CD4-positive, alpha-beta T cell treated with Interleukin-6 at 100 ng/mL for 8 hours (primary cell): ENCODE measurements at places on chromosomes 7 and 10.

GRCh38 chr7:1564603-1565022, 5.2 kb downstream of the PSMG3 start:
- no peak for DNase-seq

DNA sequence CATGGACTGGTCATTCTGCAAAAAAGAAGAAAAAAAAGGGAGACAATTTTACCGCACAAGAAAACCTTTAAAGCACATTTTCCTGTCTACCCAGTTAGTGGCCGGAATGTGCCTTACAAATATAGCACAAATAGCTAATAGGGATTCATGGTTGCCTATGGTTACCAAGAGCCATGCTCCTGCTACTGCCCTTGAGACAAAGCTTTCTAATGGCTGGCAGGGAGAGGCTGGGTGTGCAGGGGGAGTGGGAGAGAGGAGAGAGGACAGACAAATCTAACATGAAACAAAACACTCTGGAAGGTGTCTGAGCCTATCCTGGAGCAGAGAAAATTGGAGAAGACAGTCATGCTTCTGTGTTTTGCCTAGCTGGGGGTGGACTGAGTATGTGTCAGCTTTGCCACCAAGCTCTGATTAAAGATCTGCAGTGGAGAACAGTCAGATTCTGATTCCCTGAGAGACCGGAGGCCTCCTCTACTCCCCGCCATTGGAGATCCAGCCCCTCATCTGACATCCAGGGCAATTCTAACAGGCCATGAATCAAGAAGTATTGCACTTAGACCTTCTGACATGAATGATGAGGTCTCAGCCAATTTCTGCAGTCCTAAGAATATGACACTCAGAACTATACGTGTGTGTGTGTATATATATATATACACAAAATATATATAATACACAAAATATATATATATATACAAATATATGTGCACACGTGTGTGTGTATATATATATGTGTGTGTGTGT, 80.2 kb downstream of the PRTFDC1 start:
- no peak for DNase-seq

DNA sequence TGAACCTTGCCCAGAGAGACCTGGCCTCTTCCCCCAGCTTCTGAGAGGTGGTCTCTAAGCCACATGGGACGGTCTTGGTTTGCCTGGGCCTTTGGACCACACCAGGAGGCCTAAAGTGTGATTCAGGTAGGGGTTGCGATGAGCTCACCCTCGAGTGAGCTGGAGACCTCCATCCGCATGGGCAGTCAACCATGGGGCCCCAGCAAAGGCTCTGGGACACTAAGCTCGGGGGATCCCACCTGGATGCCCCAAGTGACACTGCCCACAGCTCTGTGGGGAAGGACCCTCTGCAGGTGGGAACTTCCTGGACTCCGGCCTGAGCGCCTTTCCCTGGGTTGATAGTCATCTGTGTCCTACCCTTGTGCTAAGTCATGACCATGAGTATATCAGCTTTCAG, 57.1 kb upstream of the FAM20C start:
- DNase-seq, result no peak

GRCh38 chr7:70303309-70303708, 705.0 kb downstream of the AUTS2 start:
- no peak for DNase-seq

DNA sequence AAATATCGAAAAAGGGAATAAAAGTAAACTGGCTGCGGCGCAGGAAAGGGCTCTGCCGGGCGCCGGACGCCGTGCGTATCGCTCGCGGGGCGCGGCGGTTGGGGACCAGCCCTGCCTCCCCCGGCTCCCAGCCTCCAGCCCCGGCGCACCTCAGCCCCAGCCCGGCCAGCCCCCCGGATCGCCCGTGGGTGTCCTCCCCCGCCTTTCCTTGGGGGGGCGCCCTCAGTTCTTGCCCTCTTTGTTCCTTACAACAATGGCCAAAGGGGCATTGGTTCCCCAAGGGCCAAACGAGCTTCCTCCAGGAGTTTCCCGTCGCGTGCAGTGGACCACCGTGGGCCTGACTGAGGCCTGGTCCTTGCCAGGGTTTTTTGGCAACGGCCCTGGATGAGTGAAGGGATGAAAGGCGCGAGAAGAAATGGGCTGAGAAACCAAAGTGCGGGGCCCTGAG, 1.2 kb downstream of the MACROH2A2 start:
- DNase-seq, result no peak

DNA sequence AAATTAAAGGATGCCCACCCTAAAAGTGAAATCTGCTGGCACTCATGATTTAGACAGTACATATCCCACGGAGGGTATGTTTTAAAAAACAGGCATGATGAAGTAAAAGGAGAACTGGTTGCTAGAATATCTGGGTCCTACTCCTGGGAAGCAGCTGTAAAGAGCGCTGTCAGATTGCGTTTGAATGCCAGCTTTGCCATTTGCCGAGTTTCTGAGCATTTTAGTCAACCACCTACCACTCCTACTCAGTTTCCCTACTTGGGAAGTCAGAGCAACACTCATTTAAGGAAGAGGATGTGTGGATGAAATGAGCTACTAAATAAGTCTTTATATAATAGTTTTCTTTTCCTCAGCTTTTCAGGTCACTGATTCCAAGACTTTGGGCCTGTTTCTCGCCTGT, 1.1 kb upstream of the UMAD1 start:
- DNase-seq, result no peak

DNA sequence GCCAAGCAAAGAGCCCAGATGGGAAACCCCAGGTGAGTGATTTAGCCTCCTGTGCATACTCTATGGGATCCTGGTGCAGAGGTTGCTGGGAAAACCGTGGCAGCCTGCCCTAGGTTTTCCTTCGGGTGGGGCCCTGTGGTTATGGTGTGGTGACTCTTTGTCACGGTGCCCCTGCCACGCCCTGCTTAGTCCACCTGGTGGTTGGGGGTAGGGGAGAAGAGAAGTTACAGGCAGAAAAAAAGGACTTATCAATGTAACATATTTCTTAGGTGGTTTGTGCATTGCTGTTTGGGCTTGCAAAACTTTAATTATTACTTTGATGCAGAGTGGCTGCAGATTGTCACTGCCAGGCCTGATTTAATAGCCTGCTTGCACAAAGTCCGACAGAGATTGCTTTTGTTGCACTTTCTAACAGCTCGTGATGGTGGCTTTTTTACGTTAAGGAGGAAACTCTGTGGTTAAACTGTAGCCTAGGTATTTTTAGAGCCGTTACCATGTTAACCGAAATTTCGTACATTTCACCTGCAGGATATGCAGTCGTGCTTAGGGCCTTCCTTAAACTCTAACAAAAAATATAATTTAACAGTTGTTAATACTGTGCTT, 197.4 kb downstream of the RNLS start:
- DNase-seq, result peak; percentile 68

GRCh38 chr10:1147810-1148209, 91.6 kb downstream of the WDR37 start:
- no peak for DNase-seq

GRCh38 chr7:69708857-69709256, 110.6 kb downstream of the AUTS2 start:
- no peak for DNase-seq

- no peak for DNase-seq
Measured at GRCh38 chr7:135189221-135189662, 18.7 kb upstream of the CYREN start.

DNA sequence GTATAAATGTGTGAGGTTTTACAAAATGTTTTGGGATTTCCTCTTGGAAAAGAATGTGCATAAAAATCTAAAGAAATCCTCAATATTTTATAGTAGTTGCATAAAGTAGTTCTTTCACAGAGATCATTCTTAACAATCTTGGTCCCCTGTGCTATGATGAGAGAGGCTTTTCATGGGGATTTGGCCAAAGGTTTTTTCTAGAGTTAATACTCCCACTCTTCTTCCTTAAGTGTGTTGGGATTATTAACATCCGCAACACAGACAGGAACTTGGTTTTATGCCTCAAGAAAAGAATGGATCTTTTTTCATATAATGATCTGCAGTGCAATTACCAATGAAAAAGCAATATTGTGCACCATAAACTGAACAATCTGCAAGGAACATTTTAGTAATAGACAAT, 71.5 kb downstream of the AGMO start:
- DNase-seq, result no peak

DNA sequence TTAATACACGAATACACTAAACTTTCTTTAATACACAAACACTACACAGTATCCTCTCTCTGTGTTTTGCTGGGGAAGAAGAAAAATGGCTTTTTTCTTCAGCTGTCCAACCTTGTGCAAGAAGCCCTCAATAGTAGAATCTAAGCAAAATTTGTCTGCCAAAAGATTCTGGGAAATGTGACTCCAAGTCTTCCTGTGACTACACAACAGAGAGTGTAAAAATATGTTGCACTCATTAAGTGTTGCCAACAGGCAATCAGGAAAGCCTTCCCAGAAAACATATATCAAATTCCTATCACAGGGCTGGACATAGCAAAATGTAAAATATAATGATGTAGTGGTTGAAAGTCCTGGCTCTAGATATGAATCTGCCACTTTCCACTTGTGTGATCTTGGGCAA, 825.1 kb upstream of the ZWINT start:
- DNase-seq, result no peak

DNA sequence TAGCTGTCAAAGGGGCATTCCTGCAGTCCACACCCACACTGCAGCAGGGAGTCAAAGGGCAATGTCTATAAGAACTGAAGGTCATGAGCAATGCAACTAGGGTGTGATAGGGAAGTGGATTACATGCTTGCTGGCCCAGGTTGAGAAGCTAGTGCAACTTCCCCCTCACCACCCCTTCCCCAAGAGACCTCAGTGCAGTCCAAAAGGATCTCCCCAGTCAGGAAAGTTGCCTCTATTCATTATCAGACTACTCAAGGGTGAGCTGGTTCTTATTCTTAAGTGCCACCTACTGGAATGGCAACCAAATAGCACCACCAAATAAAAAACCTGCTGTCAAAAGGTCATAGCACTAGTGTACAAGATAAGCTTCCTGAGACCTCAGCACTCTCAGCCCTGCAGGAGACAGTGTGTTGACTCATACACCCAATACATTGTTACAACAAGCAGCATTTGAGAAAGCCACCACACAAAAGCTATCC, 28.2 kb downstream of the MTERF1 start:
- DNase-seq, result no peak

- DNase-seq, result no peak
Measured at GRCh38 chr10:70685455-70685911, 13.2 kb downstream of the ADAMTS14 start.

GRCh38 chr7:81769891-81770727, at the start of gene HGF:
Gene HGF, minus strand, starts transcription at chr7:81770047. Its CDS starts 76 bp downstream, at chr7:81769971.
- no peak for DNase-seq

GRCh38 chr7:158495786-158496185, 91.8 kb downstream of the PTPRN2 start:
- DNase-seq, result no peak

- no peak for DNase-seq
Measured at GRCh38 chr7:21318916-21319270, 109.0 kb upstream of the SP4 start.

GRCh38 chr10:131833446-131834080, 67.2 kb upstream of the PPP2R2D start:
- no peak for DNase-seq

DNA sequence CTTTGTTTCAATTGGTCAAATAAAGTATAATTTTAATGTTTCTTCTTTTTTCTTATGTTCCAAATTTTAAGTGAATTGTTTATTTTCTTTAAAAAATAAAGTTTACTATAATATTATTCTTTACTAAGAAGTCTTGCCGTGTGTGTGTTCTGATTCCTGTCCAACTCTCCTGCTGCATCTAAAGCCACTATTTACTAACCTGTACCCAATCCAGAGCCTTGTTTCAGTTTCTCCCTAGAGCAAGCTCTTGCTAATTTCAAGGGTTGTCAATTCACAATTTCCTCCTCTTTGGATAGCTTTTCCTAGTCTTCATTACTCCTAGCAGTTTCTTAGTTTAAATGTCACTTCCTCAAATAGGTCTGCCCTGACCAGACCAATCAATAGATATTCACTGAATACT, 314.9 kb upstream of the SEMA3A start:
- no peak for DNase-seq

GRCh38 chr7:154986200-154986945, 16.6 kb downstream of the PAXIP1 start:
- DNase-seq, result no peak

DNA sequence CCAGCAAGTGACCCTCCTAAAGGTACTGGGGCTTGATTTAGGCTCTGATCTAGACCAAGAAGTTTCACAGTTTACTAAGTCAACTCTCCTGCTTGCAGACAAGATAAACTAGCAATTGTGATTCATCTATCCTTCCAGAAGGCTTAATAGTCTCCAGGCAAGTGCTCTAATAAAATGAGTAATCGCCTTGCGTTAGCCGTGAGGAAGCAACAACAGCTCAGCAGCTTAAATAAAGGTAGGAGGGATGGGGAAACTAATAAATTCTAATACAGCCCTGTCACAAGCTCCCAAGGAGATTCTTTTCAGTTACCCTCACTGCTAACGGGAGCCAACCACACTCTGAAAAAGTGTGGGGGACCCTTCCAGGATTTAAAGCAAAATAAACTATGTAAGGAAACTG, 48.4 kb downstream of the FRMD4A start:
- no peak for DNase-seq

GRCh38 chr7:66013938-66014337, 31.9 kb upstream of the GUSB start:
- no peak for DNase-seq

- DNase-seq, result no peak
Measured at GRCh38 chr10:14056610-14057332, 274.0 kb downstream of the FRMD4A start.

DNA sequence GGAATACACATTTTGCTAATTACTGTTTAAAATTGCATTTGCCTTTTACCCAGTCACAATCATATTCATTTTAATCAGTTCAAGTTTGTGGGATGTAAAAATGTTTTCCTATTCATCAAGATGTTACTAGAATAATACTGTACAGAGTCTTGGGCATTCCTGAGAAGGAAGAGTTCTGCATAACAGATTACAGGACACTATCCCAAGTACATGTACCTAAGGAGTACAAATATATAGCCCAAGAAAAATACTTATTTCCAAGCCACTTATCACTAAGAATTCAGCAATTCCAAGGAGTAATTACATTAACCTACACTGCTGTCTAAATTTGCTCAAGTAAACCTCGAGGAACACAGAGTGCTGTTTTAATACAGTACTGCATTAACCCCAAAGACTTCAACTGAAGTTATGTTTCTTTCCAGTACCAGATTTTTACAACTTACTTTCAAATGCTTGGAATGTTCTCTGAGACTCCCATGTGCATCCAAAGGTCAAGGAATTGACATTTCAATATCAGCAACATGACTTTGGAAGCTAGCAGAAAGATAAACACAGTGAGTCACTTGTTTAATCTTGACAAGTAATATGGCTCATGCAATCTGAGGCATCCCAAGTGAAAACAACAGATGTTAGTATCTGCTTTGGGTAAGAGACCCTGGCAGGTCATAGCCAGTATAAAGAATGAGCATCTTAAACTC, 125.4 kb upstream of the BET1 start:
- no peak for DNase-seq

GRCh38 chr10:27391325-27391724, 112.8 kb upstream of the RAB18 start:
- no peak for DNase-seq

DNA sequence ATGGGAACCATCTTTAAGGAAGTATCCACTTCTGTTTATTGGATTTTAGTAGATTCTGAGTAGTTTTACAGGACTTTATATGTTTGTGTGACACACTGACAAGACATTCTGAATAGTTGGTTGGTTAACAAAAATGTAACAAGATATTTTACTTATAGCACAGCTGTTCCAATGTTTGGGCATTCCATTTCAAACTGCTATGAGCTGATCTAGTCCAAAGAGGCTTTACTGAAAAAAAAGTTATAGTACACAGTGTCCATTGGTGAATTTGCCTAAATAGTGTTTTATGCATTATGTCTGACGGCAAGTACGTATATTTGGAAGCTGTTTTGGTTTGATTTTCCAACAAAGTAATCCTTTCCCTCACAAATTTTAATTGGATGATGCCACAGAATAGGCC, 99.1 kb downstream of the SAMD9 start:
- DNase-seq, result no peak
